ENCODE measurements at places on chromosomes 2 and 18.
A peak's percentile ranks its signal among the peaks of the same experiment; 100 is the strongest.

DNA sequence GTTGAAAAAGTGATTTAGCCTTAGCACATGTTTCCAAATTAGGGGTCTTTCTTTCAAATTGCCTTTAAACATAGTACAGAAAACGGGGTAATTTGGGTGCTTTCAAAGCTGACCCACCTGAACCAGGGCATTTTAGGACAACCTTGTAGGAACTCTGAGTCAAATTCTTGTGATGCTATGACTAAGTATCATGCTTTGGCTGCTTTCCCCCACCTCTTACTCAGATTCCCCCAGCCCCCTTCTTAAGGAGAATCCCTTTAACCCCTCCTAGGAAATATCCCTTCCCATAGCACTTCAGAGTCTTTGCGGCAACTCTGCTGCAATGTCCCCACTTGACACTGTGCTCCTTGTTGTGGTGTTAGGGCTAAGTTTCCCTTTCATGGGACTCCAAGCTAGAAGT is 18.6 kb upstream of the KLF7 start:
- no peaks in the 10 kb centered on the region for H3K36me3 ChIP-seq
- no peak overlapping the region for H3K27ac ChIP-seq
- H3K4me3 ChIP-seq, result no peak overlapping the region
- H3K27me3 ChIP-seq, result no peaks in the 10 kb centered on the region
- no peak for DNase-seq

- H3K36me3 ChIP-seq, result no peaks in the 10 kb centered on the region
- no peak overlapping the region for H3K27ac ChIP-seq
- no peaks in the 10 kb centered on the region for H3K4me1 ChIP-seq
Observed at GRCh38 chr2:217923007-217923686, 79.6 kb downstream of the TNS1 start.

- no peaks in the 10 kb centered on the region for H3K27me3 ChIP-seq
- H3K27ac ChIP-seq, result no peak overlapping the region
- H3K4me1 ChIP-seq, result no peaks in the 10 kb centered on the region
- DNase-seq, result no peak
- H3K4me3 ChIP-seq, result no peak overlapping the region
Observed at GRCh38 chr2:161337247-161337646, 29.0 kb downstream of the PSMD14 start.

- H3K4me3 ChIP-seq, result no peak overlapping the region
- H3K27me3 ChIP-seq, result no peaks in the 10 kb centered on the region
- H3K4me1 ChIP-seq, result peaks cover 7% of the 10 kb centered on the region
Observed at GRCh38 chr2:221458578-221458977, 113.5 kb downstream of the EPHA4 start.

DNA sequence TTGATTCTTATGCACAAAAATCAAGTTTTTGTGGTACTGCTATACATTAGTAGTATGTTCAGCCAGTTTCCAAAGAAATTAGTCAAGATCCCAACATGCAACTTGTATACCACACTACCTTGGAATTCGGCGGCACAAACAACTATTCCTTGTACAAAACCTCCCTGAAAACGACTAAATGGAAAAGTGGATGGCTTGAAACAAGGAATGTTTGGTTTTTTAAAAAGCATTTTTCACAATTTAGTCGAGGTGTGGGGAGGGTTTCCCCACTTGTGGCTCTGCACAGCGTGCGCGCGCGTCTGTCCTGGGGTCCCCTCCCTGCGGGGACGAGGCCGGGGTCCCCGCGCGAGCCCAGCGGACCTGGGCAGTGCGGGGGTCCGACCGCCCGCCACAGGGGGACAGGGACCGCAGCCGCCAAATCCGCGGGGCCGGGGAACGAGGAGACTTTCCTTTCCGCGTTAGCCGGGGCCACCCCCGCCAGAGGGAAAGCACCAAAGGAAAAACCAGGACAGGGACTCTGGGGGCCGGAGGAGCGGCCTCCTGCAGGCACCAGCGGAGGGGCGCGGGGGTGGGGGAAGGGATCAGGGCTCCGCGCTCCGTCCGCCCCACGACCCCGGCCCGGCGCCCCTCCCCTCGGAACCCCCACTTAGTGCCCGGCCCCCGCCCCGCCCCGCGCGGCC is 534 bp upstream of the SOCS6 start:
- no peak for DNase-seq
- no peaks in the 10 kb centered on the region for H3K27me3 ChIP-seq

GRCh38 chr2:232485348-232485756 is 2.3 kb downstream of the ECEL1 start:
- no peak overlapping the region for H3K4me3 ChIP-seq
- H3K27me3 ChIP-seq, result no peaks in the 10 kb centered on the region
- no peak overlapping the region for H3K27ac ChIP-seq
- no peaks in the 10 kb centered on the region for H3K36me3 ChIP-seq

GRCh38 chr18:49399003-49399402 is 61.4 kb downstream of the DYM start:
- no peak overlapping the region for H3K4me3 ChIP-seq
- H3K4me1 ChIP-seq, result peaks cover 36% of the 10 kb centered on the region
- no peak for DNase-seq
- H3K27me3 ChIP-seq, result no peaks in the 10 kb centered on the region

DNA sequence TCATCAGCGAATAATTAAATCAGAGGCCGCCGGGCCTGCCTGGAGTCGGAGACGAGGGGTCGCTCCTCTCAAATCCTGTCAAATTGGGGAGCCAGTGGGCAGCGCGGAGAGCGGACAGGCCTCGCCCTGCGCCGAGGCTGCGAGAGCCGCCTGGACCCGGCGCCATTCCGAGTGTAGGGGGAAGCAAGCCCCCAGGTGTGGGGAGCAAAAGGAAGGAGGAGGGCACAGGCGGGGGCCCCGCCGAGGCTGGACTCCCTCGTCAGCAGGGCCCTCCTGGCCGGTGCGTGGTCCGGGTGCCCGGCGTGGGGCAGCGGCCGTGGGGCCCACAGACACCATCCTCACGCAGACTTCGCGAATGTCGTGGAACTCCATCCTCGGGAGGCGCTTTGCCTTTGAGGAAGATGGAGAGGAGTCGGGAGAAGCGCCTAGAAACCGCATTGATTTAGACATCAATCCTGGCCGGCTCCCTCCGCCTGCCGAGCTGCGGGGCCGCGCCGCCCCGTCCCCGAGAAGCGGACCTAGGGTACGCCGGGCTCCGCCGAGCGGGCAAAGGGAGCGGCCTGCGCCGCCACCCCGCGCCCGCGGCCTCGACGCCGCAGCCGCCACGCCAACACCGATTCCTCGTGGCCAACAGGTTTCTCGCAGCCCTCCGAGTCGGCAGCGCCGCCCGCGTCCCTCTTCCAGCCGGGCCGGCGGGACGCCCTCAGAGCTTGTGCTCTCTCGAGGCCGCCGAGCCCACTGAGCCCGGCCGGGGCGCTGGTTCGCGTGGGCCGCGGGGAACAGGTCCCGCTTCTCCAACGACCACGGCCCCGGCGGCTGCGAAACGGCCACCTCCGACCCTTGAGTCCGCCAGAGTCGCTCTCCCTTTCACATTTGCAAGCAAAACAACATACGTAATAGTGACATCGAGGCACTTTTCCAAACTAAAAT is 6.7 kb upstream of the ONECUT2 start:
- H3K36me3 ChIP-seq, result no peaks in the 10 kb centered on the region
- no peak overlapping the region for H3K4me3 ChIP-seq
- peaks cover 45% of the 10 kb centered on the region for H3K27me3 ChIP-seq
- H3K27ac ChIP-seq, result no peak overlapping the region
- DNase-seq, result no peak

- H3K27ac ChIP-seq, result peak overlapping the region; percentile 53
- peaks cover 22% of the 10 kb centered on the region for H3K4me1 ChIP-seq
- H3K4me3 ChIP-seq, result no peak overlapping the region
- no peak for DNase-seq
- H3K27me3 ChIP-seq, result no peaks in the 10 kb centered on the region
Observed at GRCh38 chr2:85436836-85437487, 18.4 kb downstream of the SH2D6 start.

- H3K4me3 ChIP-seq, result no peak overlapping the region
- DNase-seq, result no peak
- H3K27ac ChIP-seq, result no peak overlapping the region
- H3K4me1 ChIP-seq, result no peaks in the 10 kb centered on the region
- H3K27me3 ChIP-seq, result no peaks in the 10 kb centered on the region
- no peaks in the 10 kb centered on the region for H3K36me3 ChIP-seq
Observed at GRCh38 chr18:72762515-72763122, 105.2 kb downstream of the NETO1 start.

- peak overlapping the region; percentile 98 for H3K27ac ChIP-seq
- H3K36me3 ChIP-seq, result no peaks in the 10 kb centered on the region
- peak; percentile 84 for DNase-seq
- peak overlapping the region; percentile 85 for H3K4me3 ChIP-seq
- peaks cover 31% of the 10 kb centered on the region for H3K4me1 ChIP-seq
- H3K27me3 ChIP-seq, result no peaks in the 10 kb centered on the region
Observed at GRCh38 chr18:2654928-2655177, 673 bp upstream of the SMCHD1 start.

DNA sequence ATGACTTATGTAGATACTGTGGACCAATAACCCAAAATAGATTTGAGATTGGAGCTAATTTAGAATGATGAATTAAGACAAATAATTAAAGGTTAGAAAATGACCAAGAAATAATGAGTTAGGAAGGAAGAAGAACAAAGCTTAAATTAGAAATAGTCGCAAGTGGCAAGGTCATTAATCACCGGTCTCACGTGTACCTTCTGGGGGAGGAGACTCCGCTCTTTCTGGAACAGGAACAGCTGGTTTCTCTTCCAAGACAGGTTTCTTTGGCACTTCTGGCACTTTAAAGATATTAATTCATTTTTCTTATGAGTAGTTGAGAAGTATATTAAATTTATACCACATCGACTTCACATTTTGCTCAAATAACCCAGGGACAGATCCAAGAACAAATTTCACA is 156.7 kb downstream of the TTN start:
- no peak overlapping the region for H3K27ac ChIP-seq
- no peak overlapping the region for H3K4me3 ChIP-seq
- H3K36me3 ChIP-seq, result no peaks in the 10 kb centered on the region
- H3K27me3 ChIP-seq, result no peaks in the 10 kb centered on the region
- DNase-seq, result no peak

GRCh38 chr18:34807106-34807796 is 97.2 kb downstream of the DTNA start:
- H3K4me1 ChIP-seq, result no peaks in the 10 kb centered on the region
- no peak overlapping the region for H3K27ac ChIP-seq
- H3K36me3 ChIP-seq, result no peaks in the 10 kb centered on the region
- DNase-seq, result no peak
- no peak overlapping the region for H3K4me3 ChIP-seq
- no peaks in the 10 kb centered on the region for H3K27me3 ChIP-seq

DNA sequence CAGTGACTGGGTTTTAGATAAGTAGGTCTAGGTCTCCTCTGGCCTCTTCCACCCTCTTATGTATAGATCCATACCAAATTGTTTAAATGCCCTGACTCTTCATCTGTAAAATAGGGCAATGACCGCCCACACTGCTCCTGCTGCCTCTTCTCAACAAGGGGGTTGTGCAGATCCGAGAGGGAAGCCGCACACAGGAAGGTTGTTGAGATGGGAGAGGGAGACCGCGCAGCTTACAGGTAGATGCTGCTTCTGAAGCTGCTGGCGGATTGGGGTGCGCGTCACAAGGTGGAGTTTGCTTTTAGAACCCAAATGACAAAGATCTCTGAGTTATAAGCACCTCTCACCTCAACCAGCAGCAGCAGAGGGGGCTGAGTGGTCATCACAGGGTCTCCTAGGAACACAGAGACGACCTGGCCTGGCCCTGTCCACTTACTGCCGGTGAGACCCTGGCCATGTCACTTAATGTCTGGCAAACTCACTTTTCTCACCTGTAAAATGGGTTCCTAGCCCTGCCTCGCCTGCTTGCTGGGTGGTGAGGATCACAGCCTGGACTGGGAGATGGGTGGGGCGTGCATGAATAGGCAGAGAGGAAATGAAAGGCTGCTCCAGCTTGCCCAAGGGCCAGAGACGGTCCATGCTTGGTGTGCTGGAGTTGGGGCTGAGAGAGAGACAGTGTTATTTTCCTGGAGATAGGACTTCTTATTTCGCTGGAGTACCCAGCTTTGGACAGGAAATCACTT is 251.3 kb downstream of the EIPR1 start:
- no peaks in the 10 kb centered on the region for H3K27me3 ChIP-seq
- DNase-seq, result no peak
- no peak overlapping the region for H3K27ac ChIP-seq
- no peaks in the 10 kb centered on the region for H3K4me1 ChIP-seq
- no peaks in the 10 kb centered on the region for H3K36me3 ChIP-seq
- H3K4me3 ChIP-seq, result no peak overlapping the region

- peak overlapping the region; percentile 10 for H3K4me3 ChIP-seq
- no peaks in the 10 kb centered on the region for H3K27me3 ChIP-seq
- peaks cover 54% of the 10 kb centered on the region for H3K4me1 ChIP-seq
- no peaks in the 10 kb centered on the region for H3K36me3 ChIP-seq
Observed at GRCh38 chr2:8477552-8478470, 204.0 kb upstream of the ID2 start.

DNA sequence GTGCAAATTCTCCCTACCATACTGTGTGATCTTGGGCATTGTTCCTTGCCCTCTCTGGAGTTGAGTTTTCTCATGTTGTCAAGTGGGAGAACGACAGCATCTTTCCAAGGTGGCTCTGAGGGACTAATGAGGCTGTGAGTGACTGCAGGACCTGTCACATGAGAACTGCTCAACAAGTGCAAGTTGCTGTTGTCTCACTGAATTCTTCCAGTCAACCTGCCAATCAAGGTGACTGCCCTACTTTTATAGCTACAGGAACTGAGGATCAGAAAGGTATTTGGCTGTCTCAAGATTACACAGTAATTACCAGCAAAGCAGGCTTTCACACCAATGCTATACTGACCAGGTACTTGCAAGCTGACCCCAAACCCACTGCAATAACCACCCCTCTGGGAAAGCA is 137.6 kb downstream of the MTCL1 start:
- no peak for DNase-seq
- no peaks in the 10 kb centered on the region for H3K4me1 ChIP-seq
- no peaks in the 10 kb centered on the region for H3K36me3 ChIP-seq
- no peak overlapping the region for H3K27ac ChIP-seq
- H3K4me3 ChIP-seq, result no peak overlapping the region

DNA sequence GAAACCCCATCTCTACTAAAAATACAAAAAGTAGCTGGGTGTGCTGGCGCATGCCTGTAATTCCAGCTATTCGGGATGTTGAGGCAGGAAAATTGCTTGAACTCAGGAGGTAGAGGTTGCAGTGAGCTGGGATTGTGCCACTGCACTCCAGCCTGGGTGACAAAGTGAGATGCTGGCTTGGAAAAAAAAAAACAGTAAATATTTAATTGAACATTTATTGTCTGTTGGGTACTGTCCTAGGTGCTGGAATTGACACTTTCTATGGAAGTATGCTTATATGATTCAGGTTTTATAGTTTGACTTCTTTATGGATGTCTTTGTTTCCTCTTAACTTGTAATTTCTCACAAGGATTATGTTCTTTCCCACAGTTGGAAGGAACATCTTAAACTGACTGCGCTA is 633.1 kb upstream of the SETBP1 start:
- no peak overlapping the region for H3K4me3 ChIP-seq
- H3K4me1 ChIP-seq, result no peaks in the 10 kb centered on the region
- DNase-seq, result no peak

DNA sequence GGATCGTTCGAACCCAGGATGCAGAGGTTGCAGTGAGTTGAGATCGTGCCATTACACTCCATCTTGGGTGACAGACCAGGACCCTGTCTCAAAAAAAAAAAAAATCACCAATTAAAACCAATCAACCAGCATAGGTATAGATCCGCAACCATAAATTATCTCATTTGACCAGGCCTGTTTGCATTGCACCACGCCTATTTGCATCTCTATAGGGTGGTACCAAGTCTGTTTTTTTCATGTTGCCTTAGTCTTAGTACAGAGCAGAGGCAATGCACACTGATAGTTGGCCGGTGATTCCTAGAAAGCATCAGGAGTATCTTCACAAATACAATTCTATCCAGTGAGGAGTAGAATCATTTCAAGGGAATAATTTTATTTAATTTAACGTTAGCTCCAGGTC is 9.3 kb upstream of the NPC1 start:
- no peaks in the 10 kb centered on the region for H3K4me1 ChIP-seq
- H3K4me3 ChIP-seq, result no peak overlapping the region
- H3K36me3 ChIP-seq, result no peaks in the 10 kb centered on the region
- no peak for DNase-seq
- no peak overlapping the region for H3K27ac ChIP-seq
